Cardiac muscle cell (in vitro differentiated cells and primary cell): ENCODE measurements at places on chromosomes 12 and 14. TPM values are rescaled to one million over a fixed set of nuclear protein-coding genes. Genes with fewer than 3 reads are reported as not detected.

DNA sequence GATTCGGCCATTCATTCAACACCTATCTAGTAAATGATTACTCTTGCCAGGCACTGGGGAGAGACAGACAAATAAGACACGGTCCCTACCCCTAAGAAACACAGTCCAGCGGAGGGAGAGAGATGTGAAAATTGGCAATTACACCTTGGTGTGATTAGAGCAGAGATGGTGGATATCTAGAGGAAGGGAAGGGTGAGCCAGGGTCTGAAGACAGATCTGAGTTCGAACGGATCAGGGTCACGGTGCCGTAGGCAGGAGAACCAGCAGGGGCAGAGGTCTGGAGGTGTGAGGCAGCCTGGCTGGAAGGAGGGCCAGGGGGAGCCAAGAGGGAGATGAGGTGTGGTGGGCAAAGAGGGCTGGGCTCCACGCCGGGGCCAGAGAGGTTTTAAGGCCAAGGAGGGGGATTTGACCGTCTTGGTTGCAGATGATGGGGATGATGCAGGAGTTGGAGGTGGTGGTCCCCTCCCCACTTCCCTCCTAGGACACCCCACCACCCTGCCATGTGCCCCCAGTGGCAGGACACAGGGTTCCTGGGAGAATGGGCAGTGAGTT, 27.1 kb downstream of the FAM222A start:
- no peak for DNase-seq

GRCh38 chr14:43939836-43940235, 567.2 kb downstream of the FSCB start:
- no peak for DNase-seq

- DNase-seq: no peak
These were observed 8.0 kb upstream of the SERPINA12 start for GRCh38 chr14:94517248-94517640.

DNA sequence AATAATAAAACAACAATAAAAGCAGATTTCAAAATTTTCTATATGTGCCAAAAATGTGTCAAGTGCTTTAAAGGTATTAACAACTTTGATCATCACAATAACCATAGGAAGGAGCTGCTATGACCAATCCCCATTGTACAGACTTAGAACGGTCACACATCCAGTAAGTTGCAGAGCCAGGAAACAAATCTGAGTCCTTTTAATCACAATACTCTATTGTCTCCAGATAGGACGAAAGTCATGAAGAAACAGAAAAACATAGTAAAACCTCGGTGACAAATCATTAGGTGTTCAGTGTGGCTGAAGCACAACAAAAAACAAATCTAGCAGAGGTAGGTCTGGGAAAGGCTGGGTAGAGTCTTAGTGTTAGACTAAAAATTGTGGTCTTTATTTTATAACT, 178.8 kb downstream of the GRIP1 start:
- DNase-seq: no peak

GRCh38 chr14:89030921-89031320, 206.5 kb downstream of the TTC8 start:
- DNase-seq: no peak

- no peak for DNase-seq
These were observed 33.6 kb upstream of the TMX1 start for GRCh38 chr14:51206462-51206861.

GRCh38 chr14:101247842-101248725, 313.2 kb upstream of the DIO3 start:
- no peak for DNase-seq

DNA sequence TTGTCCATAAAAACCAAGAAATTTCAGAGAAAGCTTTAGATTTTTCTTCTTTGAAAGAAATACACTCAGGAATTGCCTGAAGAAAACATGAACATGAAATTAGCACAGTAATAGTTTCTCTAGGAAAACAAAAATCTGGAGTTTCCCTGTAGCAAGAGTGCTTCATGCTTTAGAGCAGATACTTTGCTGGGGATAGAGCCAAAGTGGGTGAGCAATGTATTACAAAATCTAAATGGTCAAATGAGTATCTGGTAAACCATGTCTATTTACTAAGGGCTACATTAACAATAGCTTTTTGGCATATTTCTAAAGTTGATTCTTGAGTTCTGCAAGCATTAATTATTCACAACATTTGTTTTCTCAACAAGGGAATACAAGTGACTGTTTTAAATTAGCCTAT, 26.2 kb downstream of the AVPR1A start:
- DNase-seq: no peak

DNA sequence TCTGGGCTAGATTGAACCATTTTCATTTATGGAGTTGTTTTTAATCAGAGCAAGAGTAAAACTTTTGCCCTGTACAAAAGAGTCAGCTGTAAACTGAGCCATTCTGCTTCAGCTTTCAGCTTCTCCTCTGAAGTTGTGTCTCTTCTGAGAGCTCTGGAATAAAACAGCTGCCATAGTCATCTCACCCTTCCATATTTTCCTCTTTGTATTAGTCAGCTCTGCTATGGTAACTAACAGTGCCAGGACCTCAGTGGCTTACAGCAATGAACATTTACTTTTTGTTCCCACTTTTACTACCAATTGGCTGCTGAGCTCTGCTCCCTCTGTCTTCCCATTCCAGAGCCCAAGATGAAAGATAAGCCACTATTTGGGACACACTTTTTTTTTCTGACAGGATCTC, 178.5 kb downstream of the DAD1 start:
- DNase-seq: no peak

DNA sequence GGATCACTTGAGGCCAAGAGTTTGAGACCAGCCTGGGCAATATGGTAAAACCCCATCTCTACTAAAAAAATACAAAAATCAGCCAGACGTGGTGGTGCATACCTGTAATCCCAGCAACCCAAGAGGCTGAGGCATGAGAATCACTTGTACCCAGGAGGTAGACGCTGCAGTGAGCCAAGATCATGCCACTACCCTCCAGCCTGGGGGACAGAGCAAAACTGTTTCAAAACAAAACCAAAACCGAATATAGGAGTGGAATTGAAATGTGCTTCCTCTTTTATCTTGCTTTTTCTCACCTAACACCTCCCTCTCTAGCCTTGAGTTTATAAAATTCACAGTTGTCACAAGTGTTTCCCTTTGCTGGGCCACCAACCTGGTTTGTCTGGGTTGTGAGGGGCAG, 181.9 kb downstream of the PAH start:
- DNase-seq: no peak

DNA sequence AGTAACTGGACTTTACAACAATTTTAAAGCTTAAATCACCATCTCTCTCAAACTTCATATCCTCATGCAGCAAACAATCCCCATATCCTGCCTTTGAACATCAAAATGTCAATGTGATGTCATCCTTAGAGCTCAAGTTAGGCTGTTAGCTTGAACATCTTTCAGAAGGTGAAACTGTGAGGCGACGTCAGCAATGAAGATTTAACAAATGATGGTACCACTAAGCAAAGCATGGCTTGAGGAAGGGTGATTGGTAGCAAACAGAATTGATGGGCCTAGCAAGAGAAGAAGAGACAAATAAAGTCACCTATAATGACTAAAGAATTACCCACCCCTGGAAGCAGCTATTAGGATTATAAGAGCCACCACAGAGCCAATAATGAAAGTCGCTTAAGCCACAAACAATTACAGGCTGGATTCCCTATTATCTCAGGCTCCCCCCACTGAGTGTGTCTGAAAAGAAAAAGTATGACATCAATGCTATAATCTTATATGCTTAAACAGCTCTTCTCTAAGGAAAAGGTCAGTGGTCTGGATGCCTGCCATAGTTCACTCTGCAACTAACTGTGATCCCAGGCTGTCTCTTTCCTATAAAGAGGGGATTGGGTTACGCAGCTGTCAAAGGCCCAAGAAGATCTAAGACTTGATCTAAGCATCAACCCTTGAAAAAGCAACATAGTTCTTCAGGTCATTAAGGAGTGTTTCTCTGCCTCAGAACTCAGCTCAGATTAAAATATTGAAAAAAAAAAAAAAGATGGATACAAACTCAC, 18.1 kb downstream of the EGLN3 start:
- DNase-seq: peak; percentile 80

- DNase-seq: peak; percentile 39
These were observed 36.4 kb downstream of the BBS10 start for GRCh38 chr12:76311796-76312195.

- peak; percentile 45 for DNase-seq
These were observed 736 bp upstream of the PHLDA1 start for GRCh38 chr12:76032043-76032981.

GRCh38 chr12:52018433-52019112, 11.8 kb downstream of the TAMALIN start:
- no peak for DNase-seq

DNA sequence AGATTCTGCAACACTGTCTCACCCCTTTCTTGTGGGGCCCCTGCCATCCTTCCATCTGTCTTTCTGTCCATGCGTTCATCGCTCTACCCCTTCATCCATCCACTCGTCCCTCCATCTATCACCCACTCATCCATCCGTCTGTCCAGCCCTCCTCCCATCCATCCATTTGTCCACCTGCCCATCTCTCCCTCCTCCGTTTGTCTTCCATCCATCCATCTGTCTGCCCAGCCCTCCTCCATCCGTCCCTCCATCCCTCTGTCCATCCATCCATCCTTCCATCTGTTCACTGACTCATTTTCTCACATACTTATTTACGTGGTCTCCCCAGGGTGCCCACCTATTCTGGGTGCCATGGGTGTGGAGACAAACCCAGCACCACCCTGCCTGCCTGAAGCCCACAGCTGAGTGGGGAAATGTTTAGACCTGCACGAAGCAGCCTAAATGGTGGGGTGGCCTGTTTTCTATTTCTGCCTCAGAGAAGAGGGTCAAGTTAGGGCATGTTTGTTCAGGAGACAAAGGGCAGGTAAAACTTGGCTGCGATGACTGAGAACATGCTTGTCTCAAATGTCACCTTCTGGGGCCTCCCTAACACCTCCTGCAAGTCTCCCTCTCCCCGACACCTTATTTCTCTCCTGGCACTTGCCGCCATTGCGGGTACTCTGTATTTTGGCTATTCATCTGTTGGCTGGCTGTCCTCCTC, 2.8 kb upstream of the SLC25A47 start:
- no peak for DNase-seq

DNA sequence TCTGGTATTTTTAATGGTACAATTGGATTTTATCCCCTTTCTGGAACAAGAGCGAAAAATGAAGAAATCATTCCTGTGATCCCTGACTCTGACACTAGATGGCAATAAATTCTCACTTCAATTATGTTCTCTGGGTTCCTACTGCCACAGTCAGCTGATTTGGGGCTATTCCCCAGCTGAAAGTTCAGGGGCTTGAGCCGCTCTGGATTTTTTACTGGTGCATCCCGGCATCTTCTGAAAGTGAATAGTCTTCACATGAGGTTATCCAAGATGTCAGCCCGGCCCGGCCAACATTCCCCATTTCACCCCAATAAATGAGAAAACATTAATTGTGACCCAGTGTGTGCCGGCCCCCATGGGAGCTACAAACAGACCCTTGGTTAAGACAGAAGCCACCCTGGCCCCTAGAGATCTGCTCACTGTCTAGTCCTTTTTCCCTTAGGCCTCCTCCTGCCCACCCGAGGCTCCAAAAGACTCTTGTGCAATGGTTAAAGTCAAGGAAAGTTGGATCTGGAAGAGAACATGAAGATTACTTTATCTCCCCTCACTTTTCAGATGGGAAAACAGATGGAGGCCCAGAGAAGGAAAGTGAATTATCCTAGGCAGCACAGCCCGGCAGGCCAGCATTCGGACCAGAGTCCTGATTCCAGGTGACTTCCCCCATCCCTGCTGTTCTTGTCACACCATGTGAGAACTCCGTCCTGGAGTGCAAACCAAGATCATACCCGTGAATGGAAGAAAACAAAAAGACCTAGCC, 20.8 kb downstream of the CKAP4 start:
- DNase-seq: peak; percentile 61

- DNase-seq: no peak
These were observed 59.9 kb upstream of the FBRSL1 start for GRCh38 chr12:132429946-132430643.

DNA sequence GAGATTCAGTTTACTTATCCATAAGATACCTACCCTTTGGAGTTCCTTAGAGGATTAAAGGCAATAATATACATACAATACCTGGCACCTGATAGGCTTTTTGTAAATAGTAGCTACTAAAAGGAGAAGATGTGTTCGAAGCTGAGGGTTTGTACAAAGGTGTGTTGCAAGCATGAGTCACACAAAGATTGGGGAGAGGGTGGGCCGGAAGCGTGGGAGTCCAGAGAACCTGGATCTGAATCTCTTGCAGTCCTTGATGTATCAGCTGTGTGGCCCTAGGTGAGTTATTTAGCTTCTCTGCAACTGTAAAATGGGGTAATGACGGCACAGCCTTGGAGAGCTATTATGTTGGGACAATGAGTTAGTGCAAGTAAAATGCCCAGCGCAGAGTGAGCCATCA, 61.6 kb upstream of the PSMC1 start:
- no peak for DNase-seq

DNA sequence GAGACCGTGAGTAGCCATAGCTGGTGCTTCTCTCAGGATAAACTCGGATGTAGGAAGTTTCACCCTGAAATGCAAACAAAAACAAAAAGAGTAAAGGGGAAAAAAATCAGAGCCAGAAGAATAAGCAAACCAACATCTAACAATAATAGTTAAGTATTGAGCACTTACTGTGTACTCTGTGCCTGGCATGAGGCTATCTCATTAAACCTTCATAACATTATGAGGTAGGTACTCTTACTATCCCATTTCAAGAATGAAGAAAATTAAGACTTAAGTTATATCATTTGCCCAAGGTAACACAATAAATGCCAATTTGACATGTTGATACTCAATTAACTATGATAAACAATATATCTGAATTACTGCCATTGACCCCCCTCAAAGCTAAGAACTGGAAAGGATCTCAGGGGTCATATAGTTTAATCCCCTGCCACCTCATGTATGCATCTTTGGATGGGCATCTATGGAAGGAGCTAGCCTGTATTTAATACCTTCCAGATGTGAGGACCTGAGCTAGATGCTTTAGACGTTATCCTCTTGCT, 7.4 kb downstream of the SRSF9 start:
- no peak for DNase-seq

- no peak for DNase-seq
These were observed 21.6 kb downstream of the PRKCH start for GRCh38 chr14:61342932-61343331.

TMEM63C gene
- 0.36 and 0.74 TPM in 2 replicates for total RNA-seq

DCN gene
- total RNA-seq: 0.92 and 1.5 TPM in 2 replicates

ADIPOR2 gene
- 25.0 and 25.7 TPM in 2 replicates for total RNA-seq

POU6F1 gene
- 1.5 and 3.8 TPM in 2 replicates for total RNA-seq

ST8SIA1 gene
- total RNA-seq: 5.4 and 10.1 TPM in 2 replicates

ACSS3 gene
- 19.4 and 32.4 TPM in 2 replicates for total RNA-seq

BBOF1 gene
- 5.0 and 7.6 TPM in 2 replicates for total RNA-seq

OXA1L gene
- total RNA-seq: 137 and 160 TPM in 2 replicates

SLC7A8 gene
- total RNA-seq: 9.2 and 14.1 TPM in 2 replicates

ZNF268 gene
- total RNA-seq: 21.6 and 34.1 TPM in 2 replicates

SIX4 gene
- 11.7 and 25.0 TPM in 2 replicates for total RNA-seq

BLOC1S1 gene
- total RNA-seq: 133 and 194 TPM in 2 replicates

ATN1 gene
- total RNA-seq: 28.1 and 46.4 TPM in 2 replicates

PAX9 gene
- total RNA-seq: not detected in 2 replicates
